ENCODE measurements at places on chromosomes 3 and 15.
A peak's percentile ranks its signal among the peaks of the same experiment; 100 is the strongest.

GRCh38 chr15:79211481-79211880 lies 71.0 kb upstream of the ANKRD34C start:
- DNase-seq = no peak

DNA sequence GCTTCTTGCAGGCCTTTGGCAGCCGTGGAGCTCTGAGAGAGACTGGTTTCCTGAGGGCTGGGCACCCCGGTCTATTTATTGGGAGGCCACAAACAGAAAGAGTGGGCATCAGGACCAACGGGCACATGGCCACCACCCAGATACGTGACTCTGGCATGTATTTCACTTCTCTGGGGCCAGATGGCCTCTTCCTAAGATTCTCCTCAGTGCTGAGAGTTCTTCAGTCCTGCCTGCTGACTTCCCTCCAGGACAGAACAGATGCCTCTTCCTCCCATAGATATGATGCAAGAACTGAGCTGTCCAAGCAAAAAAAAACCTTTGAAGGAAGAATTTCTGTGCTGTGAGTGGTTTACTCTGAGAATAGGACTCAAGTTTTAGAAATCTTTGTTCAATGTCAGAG lies 107.7 kb downstream of the IGF2BP2 start:
- DNase-seq = no peak

- DNase-seq = no peak
These were observed 4.5 kb downstream of the PROK2 start for GRCh38 chr3:71780430-71780829.

DNA sequence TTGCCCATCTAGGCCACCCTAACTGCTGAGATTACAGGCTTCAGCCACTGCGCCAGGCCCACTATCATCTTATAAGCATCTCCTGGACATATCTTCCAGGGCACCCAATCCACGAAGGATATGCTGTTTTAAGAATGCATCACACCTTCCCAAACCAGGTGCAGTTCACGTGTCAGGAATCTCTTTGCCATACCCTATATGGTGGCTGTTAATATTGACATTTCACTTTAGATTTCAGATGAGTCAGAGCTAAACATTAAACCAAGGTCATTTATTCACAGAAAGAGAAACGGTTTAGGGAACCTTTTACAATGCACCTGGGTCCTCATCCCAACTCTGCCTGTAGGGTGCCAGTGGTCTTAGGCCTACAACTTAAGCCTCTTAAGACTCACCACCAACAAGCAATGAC lies 85.7 kb downstream of the TBL1XR1 start:
- no peak for DNase-seq

- DNase-seq = no peak
These were observed 627 bp upstream of the PLS1 start for GRCh38 chr3:142595581-142595950.

- DNase-seq = no peak
These were observed 86.5 kb upstream of the PRR20G start for GRCh38 chr3:127374086-127375010.

GRCh38 chr15:96356494-96357455 lies 26.3 kb downstream of the NR2F2 start:
- DNase-seq = peak; percentile 80

GRCh38 chr15:69484837-69485236 lies 32.2 kb downstream of the RPLP1 start:
- no peak for DNase-seq

DNA sequence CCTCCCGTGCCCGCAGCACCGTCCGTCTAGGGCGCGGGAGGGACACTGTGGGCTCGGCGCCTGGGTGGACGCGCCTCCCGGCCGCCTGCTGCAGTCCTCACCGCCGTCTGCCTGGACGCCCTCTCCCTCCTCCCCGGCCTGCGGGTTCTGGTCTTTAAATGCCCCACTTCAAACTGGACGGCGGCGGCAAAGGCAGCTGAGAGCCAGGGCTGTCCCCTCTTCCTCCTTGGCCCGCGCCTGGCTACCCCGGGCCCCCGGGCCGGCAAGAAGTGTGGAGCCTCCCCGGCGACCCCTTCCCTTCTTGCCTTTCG lies 426 bp downstream of the CBLB start:
- DNase-seq = peak; percentile 64

DNA sequence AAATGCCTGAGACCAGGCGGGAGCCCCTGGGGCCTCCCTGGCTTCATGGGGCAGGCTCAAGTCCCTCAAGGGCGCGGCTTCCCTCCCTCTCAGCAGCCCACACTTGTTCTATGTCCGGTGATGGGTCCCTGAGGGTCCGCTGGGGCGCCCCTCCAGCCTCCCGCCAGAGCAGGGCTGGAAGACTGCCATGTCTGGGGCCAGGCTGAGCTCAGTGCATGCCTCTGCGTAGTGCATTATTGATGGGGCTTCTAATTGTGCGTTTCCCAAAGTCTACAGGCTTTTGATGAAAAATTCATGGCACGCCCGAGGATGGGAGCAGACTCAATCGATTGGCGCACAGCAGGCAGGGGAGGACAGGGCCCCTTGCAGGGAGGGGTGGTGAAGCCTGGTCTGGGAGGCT lies 51.3 kb downstream of the CYP11A1 start:
- no peak for DNase-seq
